Dorsolateral prefrontal cortex (tissue), 122 donors: ENCODE measurements at places on chromosomes 12 and 14.

- DNase-seq, result no peak
Observed at GRCh38 chr12:119649202-119649808, 18.6 kb upstream of the PRKAB1 start.

GRCh38 chr14:68796418-68797101 is 3.7 kb upstream of the ZFP36L1 start:
- no peak for DNase-seq

- no peak for DNase-seq
Observed at GRCh38 chr14:82366803-82367202, 833.1 kb upstream of the SEL1L start.

DNA sequence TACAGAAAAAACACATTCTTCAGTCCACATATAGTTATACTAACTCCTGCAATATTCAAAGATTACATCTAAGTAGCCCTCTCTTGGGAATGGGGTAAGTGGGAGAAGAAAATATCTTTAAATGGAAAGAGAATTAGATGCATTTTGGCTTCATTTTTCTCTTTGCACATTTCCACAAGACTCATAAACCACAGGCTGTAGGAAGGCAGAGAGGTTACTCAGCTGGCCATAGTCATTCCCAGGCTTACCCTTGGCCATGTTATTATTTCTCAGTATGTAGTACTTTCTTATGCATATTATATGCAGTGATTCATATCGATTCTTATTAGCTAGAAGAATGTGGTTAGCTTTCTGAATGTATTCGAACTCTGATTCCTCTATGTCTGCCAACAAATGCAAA is 92.2 kb downstream of the PTPRR start:
- DNase-seq, result no peak

GRCh38 chr12:64912516-64913255 is 88.2 kb downstream of the TBC1D30 start:
- no peak for DNase-seq

DNA sequence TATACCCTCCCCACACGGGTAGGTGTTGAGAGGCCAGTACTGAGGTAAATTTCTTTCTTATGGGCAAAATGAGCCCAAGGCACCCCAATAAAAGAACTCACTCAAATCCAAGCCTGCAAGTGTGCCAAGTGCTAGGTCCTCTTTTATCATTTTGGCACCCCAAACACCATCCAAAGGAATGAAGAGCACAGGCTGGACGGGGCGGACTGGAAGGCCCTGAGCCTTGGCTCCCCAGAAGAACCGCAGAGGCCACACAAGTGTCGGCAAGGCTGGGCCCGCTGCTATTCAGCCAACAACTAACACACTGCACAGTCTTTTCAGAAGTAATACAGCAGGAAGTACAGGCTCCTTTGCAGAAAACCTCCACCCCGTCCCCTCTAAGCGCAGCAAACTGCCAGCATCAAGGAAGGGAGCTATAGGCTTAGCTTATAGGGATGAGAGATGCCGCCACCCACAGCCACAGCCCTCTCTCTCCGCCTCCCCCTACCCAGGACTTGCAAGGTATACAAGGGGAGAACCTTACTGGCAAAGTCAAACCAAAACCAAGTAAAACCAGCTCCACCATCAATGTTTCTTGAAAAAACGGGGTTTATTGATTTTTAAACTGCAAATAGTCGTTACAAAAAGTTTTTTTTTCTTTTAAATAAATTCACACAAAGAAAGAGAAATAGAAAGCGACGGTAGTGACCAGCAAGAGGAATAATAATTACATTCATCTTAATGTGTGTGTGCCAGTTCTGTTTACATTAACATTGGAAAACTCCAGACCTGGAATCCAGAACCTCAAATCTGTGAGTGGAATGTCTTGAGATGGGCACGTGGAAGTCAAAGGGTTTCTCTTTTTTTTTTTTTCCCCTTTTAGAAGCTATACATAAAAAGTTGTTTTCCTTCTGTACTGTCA is 5.5 kb downstream of the ZFP36L1 start:
- DNase-seq, result no peak

DNA sequence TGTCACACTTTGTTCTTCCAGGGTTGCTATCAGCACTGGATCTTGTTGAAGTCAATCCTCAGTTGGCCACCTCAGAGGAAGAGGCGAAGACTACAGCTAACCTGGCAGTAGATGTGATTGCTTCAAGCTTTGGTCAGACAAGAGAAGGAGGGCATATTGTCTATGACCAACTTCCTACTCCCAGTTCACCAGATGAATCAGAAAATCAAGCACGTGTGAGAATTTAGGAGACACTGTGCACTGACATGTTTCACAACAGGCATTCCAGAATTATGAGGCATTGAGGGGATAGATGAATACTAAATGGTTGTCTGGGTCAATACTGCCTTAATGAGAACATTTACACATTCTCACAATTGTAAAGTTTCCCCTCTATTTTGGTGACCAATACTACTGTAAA is 23.7 kb downstream of the VTI1B start:
- DNase-seq, result no peak

GRCh38 chr12:62846491-62846890 is 88.5 kb downstream of the PPM1H start:
- no peak for DNase-seq

- no peak for DNase-seq
Observed at GRCh38 chr12:29050503-29050902, 98.6 kb upstream of the FAR2 start.

DNA sequence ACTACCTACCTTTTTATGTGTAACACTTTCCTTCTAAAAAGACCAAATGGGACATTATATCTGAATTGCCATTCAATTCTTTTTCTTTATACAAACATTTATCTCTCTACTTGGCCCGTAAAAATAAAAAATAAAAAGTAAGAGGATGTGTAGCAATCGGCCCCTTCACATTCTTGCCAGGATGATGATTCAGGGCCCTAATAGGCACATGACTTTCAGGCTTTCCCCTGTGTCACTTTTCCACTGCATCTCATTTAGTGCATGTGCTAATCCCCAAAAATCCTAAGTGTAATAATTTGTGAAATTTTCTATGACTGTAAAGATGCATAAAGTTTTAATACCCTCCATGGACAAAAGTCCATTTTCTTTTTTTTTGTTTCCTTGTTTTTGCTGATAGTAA is 23.0 kb upstream of the ATP2B1 start:
- no peak for DNase-seq

DNA sequence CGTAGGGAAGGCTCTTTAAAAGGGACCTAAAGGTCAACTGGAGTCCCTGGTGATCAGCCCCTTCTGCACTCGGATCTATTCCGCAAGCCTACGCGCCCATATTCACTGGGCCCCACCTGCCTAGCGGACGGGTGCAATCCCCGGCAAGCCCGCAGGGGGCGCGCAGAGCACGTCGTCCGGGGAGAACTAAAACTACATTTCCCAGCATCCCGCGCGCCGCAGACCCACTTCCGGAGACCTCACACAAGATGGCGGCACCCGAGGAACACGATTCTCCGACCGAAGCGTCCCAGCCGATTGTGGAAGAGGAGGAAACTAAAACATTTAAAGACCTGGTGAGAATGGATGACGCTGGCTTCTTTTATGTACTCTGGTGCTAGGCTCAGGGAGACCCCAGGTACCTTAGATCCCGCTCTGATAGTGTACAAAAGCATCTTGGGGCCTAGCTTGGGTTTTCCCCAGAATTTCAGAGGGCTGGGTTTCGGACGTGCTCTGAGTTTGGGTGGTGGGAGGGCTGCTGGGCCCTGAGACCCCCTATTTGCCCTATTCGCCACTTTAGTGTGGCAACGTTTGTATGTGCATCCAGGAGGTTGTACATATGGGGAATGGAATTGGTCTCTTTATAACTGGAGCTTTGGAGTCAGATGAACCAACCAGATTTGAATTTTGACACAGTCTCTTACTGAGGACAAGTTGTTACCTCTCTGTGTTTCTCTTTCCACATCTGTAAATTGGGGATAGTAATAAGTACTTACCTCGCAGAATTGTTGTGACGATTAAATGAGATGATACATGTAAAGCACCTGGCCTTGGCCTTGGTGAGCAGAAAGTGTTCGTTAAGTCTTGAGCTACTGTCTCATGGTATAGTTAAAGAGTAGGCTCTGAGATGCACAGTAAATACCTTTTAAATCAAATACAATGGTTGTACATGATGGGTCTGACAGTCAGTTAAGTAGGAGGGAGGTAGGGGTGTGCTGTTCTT is at the start of gene DDX47:
DDX47 (plus strand) TSS at position 227 of the 982 bp plus-strand sequence; CDS start at position 249, 22 bp downstream.
- DNase-seq, result peak; percentile 93

DNA sequence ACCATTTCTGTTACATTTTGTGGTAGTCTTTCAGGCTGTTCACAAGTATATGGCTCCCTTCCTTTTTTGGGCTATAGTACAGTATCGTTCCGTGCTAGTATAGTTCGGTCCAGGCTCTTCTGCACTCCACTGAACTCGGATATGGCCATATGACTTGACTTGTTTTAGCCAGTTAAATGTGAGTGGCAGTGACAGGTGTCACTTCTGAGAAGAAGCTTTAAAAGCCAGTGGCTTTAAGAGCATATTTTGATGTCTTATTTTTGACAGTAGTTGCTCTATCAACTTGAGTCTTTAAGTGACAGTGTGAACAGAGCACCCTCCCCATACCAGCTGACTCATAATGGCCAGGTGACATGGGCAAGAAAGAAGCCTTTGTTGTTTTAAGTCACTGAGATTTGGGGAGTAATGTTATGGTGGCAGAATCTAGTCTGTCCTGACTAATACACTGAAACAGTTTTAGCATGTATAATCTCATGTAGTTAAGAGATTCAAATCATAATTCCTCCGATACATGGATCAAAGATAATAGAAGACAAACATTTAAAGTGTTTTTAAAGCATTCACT is 64.6 kb downstream of the ANO4 start:
- no peak for DNase-seq

GRCh38 chr12:11833174-11833895 is 183.9 kb downstream of the ETV6 start:
- DNase-seq, result no peak

DNA sequence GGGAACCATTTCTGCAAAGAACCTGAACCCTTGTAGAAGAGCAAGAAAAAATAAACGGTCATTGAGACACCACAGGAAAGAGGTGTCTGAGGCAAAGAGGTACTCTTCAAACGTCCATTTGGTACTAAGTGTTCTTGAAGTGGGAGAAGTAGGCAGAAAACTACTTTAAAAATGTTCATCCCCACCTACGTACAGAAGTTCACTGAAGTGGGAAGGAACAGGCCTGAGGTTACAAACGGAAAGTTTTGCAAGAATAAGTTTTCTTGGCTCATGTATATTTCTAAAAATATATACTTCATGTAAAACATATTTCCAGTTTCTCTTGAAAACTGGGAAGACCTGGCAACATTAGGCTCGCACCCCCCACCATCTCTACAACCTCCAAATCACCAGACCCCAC is 61.2 kb downstream of the STXBP6 start:
- no peak for DNase-seq

GRCh38 chr12:53480491-53481442 is 18.5 kb downstream of the MAP3K12 start:
- DNase-seq, result no peak
